ENCODE measurements at places on chromosomes 1 and 21. TPM values are rescaled to one million over a fixed set of nuclear protein-coding genes. Genes with fewer than 3 reads are reported as not detected.

Gene LYST
- 3.8 TPM for total RNA-seq

Gene FLVCR1
- total RNA-seq: 9.3 TPM

Gene BROX
- 58.3 TPM for total RNA-seq

Gene ELOVL1
- 138 TPM for total RNA-seq

Gene ARHGEF16
- total RNA-seq: 0.58 TPM

Gene PLA2G2C
- not detected for total RNA-seq

Gene ANKRD35
- total RNA-seq: not detected

Gene FAM72C
- 1.1 TPM for total RNA-seq

Gene HCRTR1
- not detected for total RNA-seq

Gene ST6GALNAC3
- 11.4 TPM for total RNA-seq

Gene CELA2A
- not detected for total RNA-seq

Gene LIN28A
- total RNA-seq: not detected

Gene GFI1
- total RNA-seq: 0.17 TPM

DNA sequence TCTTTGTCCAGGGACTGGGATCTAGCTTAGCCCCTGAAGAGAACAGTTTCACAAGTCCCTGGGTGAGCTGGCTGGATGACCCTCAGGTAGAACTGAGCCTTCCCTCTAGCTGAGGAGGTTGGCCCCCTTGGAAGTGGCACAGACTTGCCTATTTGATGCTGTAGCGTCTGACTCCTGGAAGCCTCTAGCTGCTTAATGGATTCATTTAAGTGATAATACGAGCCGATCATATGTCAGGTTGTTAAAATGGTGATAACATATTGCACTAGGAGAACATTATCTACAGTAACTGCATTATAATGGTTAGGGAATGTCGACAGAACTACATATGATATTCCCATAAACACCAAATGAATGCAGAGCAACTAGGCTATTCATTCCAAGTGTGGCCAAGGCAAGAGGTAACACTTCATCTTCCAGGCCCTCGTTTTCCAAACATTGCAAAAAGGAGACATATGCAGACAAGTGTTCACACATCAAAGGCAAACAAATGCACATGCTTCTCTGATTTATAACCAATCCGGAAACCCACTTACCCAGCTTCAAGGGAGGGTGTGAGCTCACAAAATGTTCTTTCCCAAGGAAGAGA is 340.1 kb upstream of the PLXNA2 start:
- DNase-seq: no peak

GRCh38 chr1:160101037-160101716 is 2.8 kb upstream of the IGSF8 start:
- DNase-seq: peak; percentile 76

DNA sequence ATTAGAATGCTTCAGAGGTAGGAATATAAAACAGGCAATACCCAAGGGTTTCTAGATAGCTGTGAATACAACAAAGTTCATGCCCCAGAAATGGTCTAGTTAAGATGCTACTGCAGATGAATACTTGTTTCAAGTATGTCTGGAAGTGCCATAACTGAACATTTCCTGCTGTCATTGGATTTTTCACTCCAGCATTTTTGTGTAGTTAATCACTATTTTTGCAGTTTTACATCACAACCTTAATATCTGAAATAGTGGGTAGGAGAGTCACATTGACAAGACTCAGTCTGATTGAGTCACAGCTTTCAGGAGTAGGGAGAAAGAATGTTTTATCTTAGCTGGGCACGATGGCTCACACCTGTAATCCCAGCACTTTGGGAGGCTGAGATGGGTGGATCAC is 126.4 kb upstream of the C1orf21 start:
- DNase-seq: no peak

GRCh38 chr1:67601955-67602354 is 83.0 kb upstream of the GADD45A start:
- DNase-seq: no peak

DNA sequence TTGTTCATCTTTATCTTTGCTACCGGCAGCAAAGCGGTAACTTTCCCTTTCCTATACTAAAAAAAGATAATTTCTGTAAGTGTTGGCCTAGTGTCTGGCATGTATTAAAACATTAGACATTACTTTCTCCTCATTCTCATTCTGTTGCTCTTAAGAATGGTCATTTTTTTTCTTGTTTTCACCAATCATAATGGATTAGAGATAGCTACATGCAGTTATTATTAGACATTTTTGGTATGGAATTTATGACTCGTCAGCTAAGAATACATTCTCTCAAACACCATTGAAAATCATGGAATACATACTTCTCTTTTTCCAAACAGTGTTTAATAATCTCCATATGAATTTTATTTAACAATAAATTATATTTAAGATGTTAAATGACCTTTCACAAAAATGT is 1154.6 kb downstream of the BRINP3 start:
- DNase-seq: no peak

DNA sequence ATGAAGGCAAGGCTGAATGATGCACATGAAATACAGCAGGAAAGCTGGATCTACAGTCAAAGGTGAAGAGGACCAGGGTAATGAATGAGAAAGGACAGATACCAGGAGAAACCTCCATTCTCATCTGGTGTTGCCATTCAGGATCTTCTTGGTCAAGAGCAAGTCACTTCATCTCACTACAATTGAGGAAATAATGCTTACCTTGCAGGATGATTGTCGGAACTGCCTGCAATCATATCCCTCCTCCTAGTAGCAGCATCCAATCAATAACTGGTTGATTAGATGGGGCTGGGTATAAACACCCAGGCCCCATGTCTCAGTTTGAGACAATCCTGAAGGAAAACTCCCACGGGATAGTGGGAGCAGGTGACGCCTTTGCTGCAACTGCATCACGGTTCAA is 194.8 kb upstream of the C8B start:
- DNase-seq: no peak

DNA sequence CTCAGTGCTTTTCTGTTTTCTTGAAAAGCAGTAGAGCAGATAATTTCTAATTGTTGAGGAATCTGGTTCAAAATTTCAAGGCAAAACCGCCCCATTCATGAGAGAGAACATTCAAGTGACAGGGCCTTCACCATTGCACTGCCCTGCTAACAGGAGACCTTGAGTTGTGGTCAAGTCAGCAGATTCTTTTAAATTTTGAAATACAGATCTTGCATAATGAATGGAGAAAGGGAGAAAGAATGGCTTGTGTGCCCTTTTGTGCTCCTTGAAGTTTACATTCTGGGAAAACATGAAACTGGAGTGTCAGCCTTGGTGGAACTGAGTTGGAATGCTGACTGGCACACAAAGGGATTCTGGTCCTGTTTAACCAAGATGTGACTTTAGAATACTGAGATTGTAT is 164.5 kb upstream of the UBE2U start:
- DNase-seq: no peak

DNA sequence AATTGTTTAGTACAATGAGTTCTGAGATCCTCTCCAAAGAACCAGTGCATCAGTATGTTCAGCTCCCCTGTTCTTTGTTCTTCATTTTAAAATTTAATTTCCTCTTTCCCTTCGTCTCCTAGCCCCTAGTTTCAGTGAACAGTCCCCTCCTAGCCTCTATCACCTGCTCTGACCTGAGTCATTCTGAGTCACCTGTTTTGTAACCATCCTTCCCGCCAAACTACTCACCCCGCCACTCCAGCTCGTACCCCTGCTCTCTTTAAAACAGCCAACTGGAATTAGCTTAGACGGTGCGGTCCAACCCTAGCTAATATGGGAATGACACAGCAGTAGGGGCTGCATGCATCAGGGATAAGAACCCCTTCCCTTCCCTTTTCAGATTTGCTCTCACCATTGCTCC is 16.8 kb upstream of the ERVH48-1 start:
- no peak for DNase-seq

- peak; percentile 92 for DNase-seq
These were observed 104.4 kb downstream of the PCBP3 start for GRCh38 chr21:45747802-45748445.

GRCh38 chr1:204791453-204792353 is 79.0 kb upstream of the NFASC start:
- DNase-seq: peak; percentile 47

GRCh38 chr1:99496067-99496466 is 149.8 kb upstream of the PALMD start:
- DNase-seq: no peak

DNA sequence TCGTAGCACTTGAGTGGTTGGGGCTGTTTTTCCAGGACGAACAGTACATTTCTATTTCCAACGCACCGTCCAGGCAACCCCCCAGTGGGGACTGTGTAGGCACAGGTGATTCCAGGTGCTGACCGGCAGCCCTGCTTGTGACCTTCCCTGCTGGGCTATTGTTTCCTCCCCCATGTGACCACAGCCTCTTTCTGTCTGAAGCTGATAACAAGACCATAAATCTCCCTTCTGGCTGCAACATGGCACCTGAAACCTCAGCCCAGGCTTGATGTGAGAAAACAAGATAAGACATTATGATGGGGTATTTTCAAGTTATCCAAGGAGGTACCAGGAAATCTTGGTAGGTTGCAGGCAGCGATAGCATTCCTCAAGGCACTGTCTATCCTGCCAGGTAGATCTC is 48.2 kb downstream of the HLX start:
- DNase-seq: no peak

DNA sequence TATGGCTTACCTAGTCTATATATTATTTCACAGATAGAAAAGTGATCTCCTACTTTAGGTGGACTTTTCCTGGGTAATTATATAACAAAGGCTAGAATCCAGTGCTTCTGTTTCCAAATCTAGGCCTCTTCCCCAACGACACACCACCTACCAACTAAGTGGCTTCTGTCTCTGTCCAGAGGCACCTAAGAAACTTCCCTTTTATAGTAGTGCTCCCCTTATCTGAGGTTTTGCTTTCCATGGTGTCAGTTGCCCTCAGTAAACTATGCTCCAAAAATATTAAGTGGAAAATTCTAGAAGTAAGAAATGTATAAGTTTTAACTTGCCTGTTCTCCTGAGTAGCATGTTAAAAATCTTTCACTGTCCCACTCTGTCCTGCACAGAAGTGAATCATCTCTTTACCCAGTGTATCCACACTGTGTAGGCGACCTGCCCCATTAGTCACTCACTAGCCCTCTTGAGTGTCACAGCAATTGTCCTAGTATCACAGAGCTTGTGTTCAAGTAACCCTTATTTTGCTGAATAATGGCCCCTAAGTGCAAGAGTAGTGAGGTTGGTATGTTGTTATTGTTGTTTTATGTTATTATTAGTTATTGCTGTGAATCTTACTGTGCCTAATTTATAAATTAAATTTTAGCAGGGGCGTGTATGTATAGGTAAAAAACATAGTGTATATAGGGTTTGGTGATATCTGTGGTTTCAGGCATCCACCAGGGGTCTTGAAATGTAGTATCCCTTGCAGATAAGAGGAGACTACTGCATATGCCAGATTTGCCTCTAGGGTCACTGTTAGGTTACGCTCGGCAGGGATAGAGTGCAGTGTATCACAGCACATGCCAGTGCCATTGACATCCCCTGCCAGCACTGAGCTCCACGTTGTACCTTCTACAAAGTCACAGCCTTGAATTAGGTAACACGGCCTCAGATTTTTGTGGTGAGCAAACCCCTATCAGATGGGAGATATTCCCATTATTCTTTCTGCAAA is 14.7 kb upstream of the CD53 start:
- DNase-seq: no peak

DNA sequence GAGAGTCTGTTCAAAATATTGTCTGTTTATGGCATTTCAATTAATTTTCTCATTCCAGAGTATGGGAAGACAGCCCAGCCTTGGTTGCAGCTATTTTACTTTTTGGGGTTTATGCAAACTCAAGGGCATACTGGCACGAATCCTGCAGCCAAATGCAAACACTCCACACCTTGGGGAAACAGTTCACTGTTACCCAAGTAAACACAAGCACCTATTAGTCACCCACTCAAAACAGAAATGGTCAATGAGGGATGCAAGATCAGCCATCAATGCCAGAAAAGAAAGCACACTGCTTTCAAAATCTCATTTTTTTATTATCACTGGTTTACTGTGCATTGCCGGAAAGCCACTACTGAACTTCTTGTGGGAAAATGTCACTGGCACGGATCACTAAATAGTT is 170.6 kb downstream of the RUNX1 start:
- DNase-seq: no peak

- no peak for DNase-seq
These were observed 1.3 kb downstream of the RNF2 start for GRCh38 chr1:185046668-185047067.

GRCh38 chr1:154206196-154206595 is at the start of gene CFAP141:
TSS of gene CFAP141 (minus strand) at chr1:154206333. CDS start at chr1:154206307, 26 bp downstream.
- no peak for DNase-seq

GRCh38 chr1:37794372-37795339 is 1.0 kb downstream of the MANEAL start:
- DNase-seq: no peak

DNA sequence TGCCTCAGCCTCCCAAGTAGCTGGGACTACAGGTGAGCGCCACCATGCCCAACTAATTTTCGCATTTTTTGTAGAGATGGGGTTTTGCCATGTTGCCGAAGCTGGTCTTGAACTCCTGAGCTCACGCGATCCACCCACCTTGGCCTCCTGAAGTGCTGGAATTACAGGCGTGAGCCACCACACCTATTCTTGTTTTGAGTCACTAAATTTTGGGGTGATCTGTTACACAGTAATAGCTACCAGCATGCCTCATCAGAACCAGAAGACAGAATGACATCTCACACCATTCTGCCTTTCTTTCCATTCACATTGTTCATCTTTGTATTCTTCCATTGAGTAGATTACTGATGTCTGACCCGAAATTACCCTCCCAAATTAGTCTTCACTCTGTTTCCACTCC is 9.1 kb downstream of the RHBDL2 start:
- DNase-seq: no peak

DNA sequence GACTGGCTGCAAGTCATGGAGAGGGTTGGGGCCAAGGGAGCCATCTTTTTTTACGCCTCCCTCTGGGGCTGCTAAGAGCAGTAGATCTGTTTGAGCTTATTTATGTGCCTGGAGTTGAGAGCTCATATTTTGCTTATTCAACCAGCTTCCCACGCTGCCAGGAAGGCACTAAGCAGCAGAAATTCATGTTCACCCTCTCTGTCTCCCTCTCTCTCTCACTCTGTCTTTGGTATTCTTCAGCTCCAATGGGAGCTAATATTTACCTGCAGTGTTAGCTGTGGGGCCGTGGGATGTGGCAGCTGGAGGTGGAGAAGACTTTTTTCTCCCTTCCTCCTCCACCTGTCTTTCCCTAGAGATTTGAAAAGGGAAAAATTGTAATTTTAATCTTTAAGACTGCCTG is 26.8 kb upstream of the CACNA1E start:
- no peak for DNase-seq

DNA sequence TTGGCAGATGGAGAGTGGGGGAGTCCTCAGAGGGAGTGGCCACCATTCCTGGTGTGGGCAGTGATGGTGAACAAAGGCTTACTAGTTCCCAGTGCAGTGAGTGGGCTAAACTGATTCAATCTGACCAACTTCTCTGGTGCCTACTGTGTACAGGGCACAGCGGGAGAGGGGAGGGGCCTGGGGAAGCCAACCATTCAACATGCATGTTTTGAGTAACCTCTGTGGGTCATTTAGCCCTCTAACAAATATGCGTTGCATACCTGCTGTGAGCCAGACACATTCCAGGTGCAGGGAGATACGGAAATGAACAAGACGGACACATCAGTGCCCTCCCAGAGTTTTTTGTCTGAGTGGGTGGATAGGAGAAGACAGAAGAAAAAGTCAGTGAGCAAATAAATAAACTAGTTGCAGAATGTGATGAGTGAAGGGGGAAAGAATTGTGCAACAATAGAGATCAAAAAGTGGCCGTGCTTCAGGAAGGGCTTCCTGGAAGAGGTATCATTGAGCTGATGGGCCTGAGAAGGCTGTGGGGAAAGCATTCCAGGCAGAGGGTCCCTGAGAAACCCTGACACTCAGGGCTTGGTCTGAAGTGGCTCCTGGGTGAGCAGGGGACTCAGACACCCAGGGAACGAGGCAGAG is 78.8 kb downstream of the EPHB2 start:
- DNase-seq: no peak
